Hematopoietic multipotent progenitor cell treated with erythropoietin and hydrocortisone succinate and interleukin-3 and kit ligand, for 15 days (in vitro differentiated cells): ENCODE measurements at places on chromosomes 4 and X.

DNA sequence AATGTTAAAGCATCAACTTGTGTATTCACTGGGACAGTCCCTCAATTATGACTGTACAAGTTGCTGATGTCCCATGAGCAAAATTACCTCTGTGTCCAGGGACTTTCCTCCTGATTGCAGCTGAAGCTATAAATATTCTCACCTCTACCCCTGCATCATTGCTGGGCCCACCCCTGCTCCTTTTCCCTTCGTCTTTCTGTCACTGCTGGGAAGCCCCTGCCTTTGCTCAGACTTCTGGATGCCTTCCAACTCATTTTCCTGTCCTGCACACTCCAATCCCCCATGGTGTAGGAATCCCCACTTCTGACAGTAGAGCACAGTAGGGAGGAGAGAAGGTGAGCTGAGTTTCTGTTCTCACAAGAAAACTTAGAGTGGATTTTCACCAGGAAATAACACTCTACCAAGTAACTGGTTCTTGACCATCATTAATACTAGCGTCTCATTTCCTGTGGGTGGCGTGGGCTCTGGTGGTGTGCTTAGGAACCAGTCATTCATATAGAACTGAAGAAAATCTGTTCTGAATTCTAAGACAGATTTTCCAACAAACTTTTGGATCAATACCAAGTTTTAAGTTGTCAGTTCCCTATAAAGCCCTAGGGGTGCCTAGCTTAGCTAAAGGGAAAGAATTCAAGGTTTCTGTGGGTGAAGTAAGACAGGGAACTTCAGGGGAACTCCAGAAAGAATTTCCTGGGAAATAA lies 136.2 kb upstream of the MED14 start:
- DNase-seq, result no peak

- no peak for DNase-seq
These were observed 33.5 kb downstream of the LIMCH1 start for GRCh38 chr4:41571422-41571821.

GRCh38 chr4:2174061-2174460 lies 67.9 kb downstream of the HAUS3 start:
- no peak for DNase-seq

GRCh38 chr4:28890949-28891775 lies 1829.0 kb upstream of the PCDH7 start:
- no peak for DNase-seq

DNA sequence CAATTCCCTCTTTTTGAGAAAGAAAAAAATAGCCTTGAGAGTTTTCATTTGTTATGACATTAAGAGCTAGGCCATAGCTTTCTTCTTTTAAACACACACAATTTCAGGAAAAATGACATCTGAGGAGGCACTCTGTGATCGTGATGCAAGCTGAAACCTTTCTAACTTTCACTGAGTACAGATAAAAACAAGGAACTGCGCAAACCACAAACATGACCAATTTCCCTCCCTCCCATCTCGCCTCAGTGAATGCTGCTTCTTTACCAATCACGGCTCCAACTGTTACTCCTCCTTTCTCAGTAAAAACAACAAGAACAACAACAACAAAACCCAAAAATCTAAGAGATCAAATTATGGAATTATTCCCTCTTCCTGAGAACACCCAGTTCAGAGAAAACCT lies 626.8 kb downstream of the TLL1 start:
- no peak for DNase-seq

DNA sequence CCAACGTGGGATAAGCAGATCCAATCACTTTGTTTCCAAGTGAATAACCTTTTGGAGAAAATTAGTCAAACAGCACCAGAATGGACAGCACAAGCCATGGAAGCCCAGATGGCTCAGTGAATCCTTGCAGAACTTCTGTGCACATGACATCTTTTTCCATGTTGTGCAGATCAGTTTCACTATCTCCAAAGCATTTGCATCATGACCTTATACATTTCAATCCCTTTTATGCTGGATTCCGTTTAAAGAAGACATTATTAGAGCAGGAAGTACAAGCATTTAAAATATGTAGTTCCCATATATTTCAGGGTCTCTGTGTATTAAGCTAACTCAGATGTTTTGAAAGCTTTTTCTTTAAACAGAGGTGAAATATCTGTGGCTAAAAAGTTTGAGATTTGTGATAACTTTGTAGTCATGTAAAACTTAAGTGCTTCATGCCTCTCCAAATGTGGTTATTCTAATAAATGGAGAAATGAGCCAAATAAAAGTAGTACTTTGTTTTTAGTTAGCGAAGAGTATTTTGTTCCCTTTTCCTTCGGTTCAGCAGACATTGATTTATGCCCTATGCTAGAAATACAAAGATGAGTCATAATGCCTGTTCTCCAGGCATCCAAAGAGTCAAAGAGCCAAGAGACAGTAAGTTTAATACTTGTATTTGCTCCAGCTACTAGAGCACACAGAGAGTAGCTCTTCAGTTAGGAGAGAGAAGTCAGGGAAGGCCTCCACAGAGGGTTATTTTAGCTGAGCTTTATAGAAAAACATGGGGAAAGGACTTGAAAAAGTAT lies 39.0 kb downstream of the PLAC8 start:
- no peak for DNase-seq

DNA sequence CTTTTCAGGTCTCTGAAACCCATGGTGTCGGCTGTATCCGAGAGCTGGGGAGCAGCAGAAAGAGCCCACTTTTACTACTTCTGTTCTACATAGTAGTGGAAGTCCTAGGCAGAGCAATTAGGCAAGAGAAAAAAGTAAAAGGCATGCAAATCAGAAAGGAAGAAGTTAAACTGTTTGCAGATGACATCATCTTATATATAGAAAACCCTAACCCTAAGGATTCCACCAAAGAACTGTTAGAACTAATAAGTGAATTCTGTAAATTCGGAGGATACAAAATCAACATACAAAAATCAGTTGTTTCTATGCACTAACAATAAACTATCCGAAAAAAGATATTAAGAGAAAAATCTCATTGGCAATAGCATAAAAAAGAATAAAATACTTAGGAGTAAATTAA lies 95.3 kb downstream of the POLA1 start:
- no peak for DNase-seq

DNA sequence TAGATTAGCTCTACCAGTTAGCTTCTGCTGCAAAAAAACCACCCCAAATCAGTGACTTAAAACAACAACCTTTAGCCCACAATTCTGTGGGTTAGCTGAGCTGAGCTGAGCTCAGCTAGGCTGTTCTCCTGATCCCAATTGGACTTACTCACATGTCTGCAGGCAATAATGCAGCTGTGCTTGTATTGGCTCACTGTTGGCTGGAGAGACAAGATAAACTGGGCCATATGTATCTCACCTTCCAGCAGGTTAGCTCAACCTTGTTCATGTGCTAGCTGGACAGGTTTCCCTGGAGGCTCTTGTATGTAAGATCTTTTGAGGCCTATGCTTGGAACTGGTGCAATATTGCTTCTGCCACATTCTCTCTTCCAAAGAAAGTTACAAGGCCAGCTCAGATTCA lies 261.5 kb upstream of the ADGRL3 start:
- no peak for DNase-seq

DNA sequence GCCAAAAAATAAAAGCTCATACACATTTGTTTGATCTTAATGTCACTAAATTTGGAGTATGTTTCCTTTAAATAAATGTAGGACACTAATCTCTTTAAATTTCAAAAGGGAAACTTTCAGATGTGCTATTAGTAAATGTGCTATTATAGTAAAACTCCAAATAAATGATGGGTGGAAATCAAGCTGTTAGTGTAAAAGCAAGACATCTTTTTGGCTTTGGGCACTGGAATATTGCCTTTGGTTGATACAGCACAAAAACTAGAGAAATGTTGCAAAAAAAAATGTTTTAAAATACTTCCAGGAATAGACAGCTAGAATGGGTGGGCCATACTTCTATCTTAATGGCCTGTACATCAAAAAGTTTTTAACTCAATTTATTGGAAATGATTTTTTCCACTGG lies 151.6 kb downstream of the FBXO8 start:
- DNase-seq, result no peak

GRCh38 chr4:157994863-157995262 lies 178.0 kb downstream of the GASK1B start:
- no peak for DNase-seq

GRCh38 chr4:26183017-26183416 lies 137.8 kb upstream of the RBPJ start:
- DNase-seq, result no peak

- DNase-seq, result peak; percentile 18
These were observed 482 bp downstream of the GSTCD start for GRCh38 chr4:105709081-105709450.

GRCh38 chrX:24184018-24184417 lies 34.5 kb downstream of the ZFX start:
- DNase-seq, result no peak

DNA sequence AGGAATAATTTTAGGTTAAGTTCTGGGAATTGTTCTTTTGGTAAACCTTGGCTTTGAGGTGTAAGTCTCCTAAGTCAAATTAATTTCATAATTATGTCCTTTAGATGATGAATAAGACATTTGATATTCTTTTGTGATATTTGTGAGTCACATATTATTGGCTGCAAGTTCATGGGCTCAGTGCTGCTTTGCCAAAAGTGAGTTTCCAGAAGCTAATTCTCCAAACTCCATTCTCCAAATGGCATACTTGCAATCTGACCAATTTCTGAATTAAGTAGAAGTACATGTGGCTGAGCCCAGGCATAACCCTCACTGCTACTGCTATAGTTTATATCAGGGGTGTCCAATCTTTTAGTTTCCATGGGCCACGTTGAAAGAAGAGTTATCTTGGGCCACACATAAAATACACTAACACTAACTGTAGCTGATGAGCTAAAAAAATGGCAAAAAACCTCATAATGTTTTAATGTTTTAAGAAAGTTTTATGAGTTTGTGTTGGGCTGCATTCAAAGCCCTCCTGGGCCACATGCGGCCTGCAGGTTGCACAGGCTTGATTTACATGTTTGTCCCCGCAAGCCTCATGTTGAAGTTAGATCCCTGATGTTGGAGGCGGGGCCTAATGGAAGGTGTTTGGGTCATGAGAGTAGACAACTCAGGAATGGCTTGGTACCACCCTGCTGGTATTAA lies 196.1 kb downstream of the ZNF330 start:
- DNase-seq, result no peak

DNA sequence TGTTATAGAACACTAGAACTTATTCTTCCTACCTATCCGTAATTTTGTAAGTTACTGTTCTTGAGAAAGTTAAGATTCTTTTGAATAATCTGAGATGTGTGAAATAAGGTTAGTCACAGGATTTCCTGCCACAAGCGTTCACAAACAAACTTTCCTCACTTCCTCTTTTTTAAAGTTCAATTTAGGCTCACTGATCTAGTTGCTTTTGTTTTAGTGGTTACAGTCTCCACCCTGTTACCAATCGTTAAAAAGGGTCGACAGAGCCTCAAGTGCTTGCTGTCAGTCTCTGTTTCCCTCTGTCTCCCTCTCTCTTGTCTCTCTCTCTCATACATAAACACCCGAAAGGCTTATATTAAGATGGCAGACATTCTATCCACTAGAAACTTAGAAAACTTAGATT lies 35.9 kb upstream of the STK26 start:
- no peak for DNase-seq

- no peak for DNase-seq
These were observed 174.8 kb upstream of the KLF8 start for GRCh38 chrX:56057325-56057724.

DNA sequence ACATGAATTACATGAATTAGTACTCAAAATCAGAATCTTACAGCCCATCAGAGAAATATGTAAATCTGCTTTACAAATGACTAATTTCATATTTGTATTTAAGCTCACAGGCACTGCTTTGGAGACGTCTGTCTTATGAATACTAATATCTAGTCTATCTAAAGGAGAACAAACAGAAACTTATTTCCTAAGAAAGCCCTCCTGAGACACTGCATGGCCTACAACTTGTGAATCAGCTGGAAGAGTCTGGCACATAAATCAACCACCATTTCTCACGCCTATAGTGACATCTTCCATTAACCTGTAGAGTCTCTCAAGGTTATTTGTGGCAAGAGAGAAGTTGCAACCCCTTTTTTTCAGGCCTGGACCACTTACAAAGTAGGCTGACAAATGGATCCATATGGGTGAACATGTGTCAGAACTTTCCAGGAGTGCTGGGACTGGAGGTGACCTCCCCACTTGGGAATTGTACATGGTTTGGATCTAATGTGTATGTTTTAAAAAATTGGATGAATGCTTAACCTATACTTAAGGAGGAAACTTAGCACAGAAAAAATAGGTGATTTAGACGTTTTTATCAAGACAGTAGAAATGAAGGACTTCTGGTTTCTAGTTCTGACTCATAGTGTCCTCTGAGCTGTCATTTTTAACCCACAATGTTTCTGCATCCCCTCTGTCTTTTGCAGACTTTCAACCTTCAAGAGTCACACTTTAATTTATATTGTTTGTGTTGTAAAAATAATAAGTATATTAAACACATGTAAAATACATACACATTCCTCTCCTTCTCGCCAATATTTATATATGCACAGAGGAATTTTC lies 83.2 kb upstream of the ARHGAP24 start:
- no peak for DNase-seq

DNA sequence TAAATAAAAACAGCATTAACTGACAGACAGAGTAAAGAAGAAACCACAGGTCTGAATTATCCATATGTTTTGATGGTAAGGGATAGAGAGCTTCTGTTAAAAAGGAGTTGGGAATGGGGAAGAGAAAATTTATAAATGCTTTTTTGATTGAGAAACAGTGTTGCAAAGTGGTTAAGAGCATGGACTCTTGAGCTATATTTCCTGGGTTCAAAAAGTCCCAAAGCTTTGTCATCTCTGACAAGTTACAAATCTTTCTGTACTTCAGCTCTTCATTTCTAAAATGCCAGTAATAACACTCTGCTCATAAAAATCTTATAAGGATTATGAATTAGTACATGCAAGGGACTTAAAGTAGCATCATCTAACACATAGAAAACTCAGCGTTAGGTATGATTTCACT lies 62.2 kb downstream of the N4BP2 start:
- DNase-seq, result no peak

GRCh38 chr4:171621646-171622045 lies 191.6 kb upstream of the GALNTL6 start:
- no peak for DNase-seq

DNA sequence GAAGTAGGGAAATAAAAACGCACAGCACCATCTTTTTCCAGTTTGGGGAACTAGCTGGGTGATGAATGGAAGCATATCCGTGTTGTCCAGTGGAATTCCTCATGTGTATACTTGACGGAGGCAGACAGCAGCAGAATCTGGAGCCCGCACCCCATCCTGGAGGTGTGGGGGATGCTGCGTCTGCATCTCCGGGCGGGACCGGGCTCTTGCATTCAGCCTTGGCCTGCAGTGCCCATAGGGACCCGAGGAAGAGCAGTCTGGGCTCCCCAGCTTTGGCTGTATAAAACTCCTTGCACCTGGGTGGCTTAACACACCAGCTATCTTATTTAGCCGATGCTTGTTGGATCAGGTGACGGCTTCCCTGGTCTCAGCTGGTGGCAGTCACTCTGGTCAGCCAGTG lies 39.7 kb upstream of the LRPAP1 start:
- no peak for DNase-seq

GRCh38 chrX:122739770-122740169 lies 444.3 kb upstream of the GRIA3 start:
- no peak for DNase-seq
